ENCODE measurements at places on chromosomes 2 and 18.

DNA sequence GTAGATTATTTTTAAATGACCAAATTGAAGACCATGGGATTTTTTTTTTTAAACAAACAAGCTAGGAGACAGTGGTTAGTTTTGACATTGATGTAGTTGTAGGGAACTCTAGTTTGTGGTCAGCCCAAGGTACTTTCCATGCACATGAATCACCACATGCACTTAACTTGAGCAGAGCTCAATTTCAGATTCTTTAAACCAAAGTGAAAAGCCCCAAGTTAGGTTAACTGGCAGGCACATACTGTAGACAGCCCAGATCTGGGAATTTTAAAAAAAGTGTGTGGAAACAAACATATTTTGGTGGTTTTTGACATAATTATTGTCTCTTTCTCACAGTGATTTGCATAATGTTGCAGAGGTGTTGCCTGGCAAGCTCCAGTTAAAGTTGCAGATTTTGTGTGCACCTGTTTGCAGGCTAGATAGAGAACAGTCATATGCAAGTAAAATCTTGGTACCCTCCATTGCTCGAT, 88.4 kb downstream of the BCL2L11 start:
- H3K4me1 ChIP-seq = no peaks in the 10 kb centered on the region
- DNase-seq = no peak
- H3K4me3 ChIP-seq = no peak overlapping the region
- H3K27ac ChIP-seq = no peak overlapping the region

DNA sequence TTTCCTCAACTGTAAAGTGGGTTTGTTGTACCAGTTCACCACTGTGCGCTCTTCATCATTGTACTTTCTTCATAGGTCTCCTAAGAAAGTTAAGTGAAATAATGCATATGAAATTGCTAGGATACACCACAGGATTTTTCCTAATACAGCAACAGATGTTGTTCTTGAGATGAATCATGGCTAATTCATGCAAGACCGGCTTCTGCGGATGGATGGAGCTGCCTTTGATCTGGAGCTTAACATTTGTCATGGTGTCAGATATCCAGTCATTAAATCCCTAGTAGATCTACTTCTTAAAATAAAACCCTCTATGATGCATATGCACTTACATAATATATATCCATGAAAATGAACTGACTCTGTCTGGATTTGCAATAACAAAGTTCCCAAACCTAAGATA, 114.1 kb downstream of the COL6A3 start:
- no peaks in the 10 kb centered on the region for H3K4me1 ChIP-seq
- H3K27ac ChIP-seq = no peak overlapping the region

DNA sequence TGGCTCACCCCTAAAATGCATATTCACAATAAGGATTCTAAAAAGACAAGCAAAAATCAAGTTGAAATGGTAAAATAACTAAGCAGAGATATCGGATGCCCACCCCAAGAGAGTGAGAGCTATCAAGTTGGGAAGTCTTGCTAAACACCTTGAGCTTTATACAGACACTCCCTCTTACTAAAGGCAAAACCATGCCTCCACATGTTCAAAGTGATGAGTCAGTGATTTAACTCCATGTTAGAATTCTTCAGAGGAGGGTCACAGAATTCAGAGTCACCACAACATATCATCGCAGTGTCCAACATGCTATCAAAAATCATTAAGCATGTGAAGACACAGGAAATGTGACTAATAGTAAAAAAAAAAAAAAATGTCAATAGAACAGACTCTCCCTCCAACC, 20.6 kb upstream of the ST8SIA3 start:
- peaks cover 18% of the 10 kb centered on the region for H3K27me3 ChIP-seq
- H3K4me1 ChIP-seq = no peaks in the 10 kb centered on the region
- H3K36me3 ChIP-seq = no peaks in the 10 kb centered on the region
- no peak overlapping the region for H3K4me3 ChIP-seq
- H3K27ac ChIP-seq = no peak overlapping the region

DNA sequence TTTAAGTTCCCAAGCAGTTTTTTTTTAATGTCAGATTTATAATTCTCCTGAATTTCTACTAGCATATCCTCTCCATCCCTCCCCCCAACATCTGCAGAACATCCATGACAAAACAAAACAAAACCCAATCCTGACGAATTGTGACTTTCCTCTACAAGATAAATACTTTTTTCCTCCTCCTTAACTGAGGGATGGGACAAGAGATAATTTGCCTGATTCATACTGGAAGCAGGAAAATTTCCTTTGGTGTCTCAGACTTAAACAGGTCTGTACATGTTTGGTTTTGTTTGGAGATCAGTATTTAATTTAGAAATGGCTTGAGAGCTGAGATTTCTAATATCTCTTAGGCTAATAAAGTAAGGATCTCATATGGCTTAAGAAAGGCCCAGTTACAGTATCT, 2.2 kb downstream of the CAVIN2 start:
- no peak overlapping the region for H3K27ac ChIP-seq
- peaks cover 64% of the 10 kb centered on the region for H3K27me3 ChIP-seq
- no peak for DNase-seq
- no peak overlapping the region for H3K4me3 ChIP-seq
- H3K4me1 ChIP-seq = no peaks in the 10 kb centered on the region

DNA sequence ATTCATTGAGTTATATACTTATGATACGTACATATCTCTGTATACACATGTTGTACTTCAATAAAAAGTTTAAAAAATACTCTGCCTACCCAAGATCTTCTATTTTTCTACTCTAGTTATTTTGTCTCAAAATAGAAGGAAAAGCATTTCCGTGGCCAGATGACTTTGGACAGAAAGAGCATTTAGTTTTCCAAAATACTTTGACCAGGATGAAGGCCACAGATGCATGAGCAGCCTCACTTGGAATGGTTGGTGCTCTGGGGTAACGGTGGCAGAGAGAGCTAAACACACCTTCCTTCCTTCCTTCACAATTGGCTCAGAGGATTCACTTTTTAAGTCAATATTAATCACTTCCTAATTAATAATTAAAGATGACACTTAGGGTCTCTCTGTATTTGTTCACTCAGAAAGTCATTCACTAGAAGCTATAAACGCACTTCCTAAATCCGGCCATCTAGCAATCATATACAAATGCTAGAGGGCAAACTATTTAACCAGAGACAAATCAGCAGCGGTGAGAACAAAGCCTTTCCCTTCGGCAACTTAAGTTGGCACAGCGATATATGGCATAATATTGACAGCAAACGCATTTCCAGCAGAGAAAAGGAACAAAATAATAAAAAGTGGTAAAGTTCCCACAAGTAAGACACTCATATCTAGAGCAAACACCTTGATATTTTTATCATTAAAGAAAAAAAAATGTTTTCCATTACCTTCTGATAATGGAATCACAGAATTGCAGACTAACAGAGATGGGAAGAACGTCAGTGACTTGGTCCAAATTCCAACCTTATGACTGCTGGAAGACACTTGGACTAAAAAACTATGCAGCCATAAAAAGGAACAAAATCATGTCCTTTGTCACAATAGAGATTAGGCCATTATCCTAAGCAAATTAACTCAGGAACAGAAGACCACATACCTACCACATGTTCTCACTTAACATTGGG, 55.9 kb upstream of the NARS1 start:
- H3K27me3 ChIP-seq = no peaks in the 10 kb centered on the region
- no peak overlapping the region for H3K4me3 ChIP-seq
- no peak for DNase-seq
- H3K27ac ChIP-seq = no peak overlapping the region
- peaks cover 23% of the 10 kb centered on the region for H3K4me1 ChIP-seq
- peaks cover 1% of the 10 kb centered on the region for H3K36me3 ChIP-seq

DNA sequence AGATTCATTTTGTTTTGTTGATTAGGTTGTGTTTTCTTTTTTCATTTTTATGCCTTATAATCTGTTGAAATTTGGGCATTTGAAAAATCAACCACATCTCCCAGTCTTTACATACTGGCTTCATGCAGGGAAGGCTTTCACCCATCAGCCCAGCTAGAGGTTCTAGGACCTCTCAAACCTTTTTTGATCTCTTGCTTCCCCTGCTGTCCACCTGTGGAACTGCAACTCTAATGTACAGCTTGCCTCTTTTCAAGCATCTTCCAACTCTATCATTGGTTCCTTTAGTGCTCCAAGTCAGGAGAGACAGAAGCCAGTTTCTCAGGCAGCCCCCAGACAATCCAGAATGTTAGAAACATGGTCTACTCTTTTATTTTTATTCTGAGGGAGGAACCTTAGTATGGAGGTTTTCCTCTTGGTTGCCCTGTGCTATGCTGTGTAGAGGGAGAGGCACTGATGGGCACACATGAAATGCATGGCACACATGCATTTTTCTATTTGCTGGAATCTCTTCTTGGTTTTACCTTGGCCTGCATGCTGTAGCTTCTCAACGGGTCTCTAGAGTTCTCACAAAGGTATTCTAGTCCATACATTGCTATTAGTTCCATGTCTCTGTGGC, 107.2 kb upstream of the L3MBTL4 start:
- H3K4me1 ChIP-seq = no peaks in the 10 kb centered on the region
- H3K36me3 ChIP-seq = no peaks in the 10 kb centered on the region
- DNase-seq = no peak

DNA sequence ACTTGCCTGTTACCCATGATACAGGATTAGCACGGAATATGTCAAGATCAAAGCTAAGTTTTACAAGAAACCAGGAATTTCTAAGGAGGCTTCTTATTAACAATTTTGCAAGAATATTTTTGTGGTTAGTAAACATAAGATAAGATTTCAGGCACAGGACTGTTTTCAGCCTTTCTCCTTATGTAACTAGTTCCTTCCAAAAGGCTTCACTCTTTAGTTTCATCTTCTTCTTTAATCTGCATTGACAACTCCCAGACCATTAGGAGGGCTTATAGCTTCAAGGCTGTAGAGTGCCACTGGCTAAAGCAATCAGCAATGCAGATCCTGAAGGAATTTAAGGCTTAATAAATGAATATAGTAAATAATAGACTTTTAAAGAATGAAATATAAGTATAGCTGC, 29.3 kb downstream of the SLC14A1 start:
- no peak for DNase-seq
- peaks cover 6% of the 10 kb centered on the region for H3K4me1 ChIP-seq
- no peaks in the 10 kb centered on the region for H3K36me3 ChIP-seq
- H3K27ac ChIP-seq = no peak overlapping the region

GRCh38 chr18:23964282-23965238, 50.0 kb upstream of the TTC39C start:
- peak overlapping the region; percentile 50 for H3K4me3 ChIP-seq
- peak; percentile 23 for DNase-seq
- H3K4me1 ChIP-seq = peaks cover 51% of the 10 kb centered on the region
- no peaks in the 10 kb centered on the region for H3K27me3 ChIP-seq
- peaks cover 4% of the 10 kb centered on the region for H3K36me3 ChIP-seq
- H3K27ac ChIP-seq = peak overlapping the region; percentile 77

DNA sequence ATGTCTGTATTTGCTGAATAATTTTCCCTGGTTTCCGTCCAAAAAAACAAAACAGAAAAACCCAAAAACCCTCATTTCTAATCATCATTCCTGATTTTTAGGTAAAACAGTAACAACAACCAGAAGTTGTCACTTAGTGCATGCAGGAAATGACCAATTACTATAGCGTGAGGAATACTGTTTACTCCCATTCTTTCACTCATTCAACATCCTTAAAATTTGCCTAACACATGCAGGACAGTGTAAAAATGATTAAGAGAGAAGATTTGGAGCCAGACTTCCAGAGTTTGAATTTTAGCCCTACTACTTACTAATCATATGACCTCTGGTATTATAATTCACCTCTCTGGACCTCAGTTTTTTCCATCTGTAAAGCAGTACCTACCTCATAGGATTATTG, 83.1 kb downstream of the FIGN start:
- DNase-seq = no peak
- no peaks in the 10 kb centered on the region for H3K36me3 ChIP-seq
- H3K27ac ChIP-seq = no peak overlapping the region
- no peaks in the 10 kb centered on the region for H3K27me3 ChIP-seq

- H3K4me1 ChIP-seq = no peaks in the 10 kb centered on the region
- DNase-seq = no peak
- no peaks in the 10 kb centered on the region for H3K36me3 ChIP-seq
- H3K4me3 ChIP-seq = no peak overlapping the region
These were observed 769.9 kb downstream of the TSN start for GRCh38 chr2:122525336-122525735.

DNA sequence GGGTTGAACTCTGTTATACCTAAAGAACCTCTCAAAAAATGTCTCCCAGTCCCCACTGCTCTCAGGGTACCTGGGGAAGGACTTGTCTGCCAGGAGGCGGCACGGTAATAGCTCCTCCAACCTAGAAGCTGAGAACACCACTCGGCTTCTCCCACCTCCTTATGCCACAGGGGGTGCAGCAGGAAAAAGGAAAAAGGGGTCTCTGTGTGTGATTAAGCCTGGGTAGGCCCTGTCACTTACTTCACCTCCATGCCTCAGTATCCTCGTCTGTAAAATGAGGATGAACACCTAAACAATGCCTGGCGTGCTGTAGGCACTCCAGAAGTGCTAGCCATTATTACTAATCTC, 76.6 kb downstream of the EMX1 start:
- no peak overlapping the region for H3K4me3 ChIP-seq
- no peaks in the 10 kb centered on the region for H3K27me3 ChIP-seq
- peaks cover 2% of the 10 kb centered on the region for H3K36me3 ChIP-seq
- no peaks in the 10 kb centered on the region for H3K4me1 ChIP-seq

DNA sequence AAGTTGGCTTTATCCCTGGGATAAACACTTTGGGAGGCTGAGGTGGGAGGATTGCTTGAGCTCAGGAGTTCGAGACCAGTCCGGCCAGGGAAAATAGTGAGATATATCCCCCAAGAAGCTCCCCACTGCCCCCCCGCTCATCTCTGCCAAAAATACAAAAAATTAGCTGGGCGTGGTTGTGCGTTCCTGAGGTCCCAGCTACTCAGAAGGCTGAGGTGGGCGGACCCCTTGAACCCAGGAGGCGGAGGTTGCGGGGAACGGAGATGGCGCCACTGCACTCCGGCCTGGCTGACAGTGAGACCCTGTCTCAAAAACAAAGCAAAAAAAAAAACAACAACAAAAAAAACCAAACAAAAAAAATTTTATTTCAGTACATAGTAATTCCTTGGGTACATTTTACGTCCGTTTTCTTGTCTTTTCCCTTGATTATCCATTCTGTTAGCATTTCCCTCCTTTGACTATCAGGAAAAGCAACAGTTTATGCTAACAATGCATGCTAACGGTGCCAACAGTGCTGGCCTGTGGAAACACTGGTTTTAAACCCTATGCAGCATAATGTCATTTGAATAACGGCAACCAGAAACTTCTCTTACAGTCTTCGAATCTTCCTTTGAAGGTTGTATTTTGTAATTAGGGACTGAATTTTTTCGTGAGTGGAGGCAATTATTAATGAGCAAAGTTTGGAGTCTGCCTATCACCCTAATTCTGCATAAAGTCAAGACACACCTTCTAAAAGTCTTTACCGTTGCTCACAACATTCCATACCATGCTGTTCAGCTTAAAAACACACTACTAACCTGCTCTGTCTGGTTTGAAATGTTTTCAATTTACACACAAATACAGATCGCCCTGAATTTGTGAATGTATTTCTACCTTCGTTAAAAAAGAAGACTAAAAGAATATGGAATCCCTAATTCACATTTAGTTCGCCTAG, 721 bp upstream of the MIB1 start:
- H3K27ac ChIP-seq = peak overlapping the region; percentile 95
- no peak for DNase-seq
- peaks cover 33% of the 10 kb centered on the region for H3K4me1 ChIP-seq
- H3K4me3 ChIP-seq = peak overlapping the region; percentile 91
